ENCODE measurements at places on chromosomes 7 and 10. TPM values are rescaled to one million over a fixed set of nuclear protein-coding genes. Genes with fewer than 3 reads are reported as not detected.

DNA sequence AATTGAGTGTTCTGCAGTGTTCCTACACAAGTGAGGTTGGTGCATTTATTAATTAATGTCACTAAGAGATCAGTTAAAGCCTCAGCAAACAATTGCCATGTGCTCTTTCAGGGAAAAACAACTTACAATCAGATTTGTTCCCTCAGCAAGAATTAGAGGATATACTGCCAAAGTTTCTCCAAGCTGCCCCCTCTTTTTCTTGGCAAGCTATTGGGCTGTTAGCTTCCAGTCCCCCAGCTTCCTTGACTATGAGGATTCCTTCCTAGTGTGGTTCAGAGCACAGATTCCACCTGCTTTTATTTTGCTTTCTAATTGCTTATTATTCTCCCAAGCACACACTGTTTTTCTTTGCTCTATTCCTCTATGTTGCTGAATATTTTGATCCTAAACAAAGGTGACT lies 112.7 kb downstream of the RBM20 start:
- no peak for DNase-seq

- no peak for DNase-seq
These were observed 229.3 kb upstream of the PRSS58 start for GRCh38 chr7:142487124-142487523.

DNA sequence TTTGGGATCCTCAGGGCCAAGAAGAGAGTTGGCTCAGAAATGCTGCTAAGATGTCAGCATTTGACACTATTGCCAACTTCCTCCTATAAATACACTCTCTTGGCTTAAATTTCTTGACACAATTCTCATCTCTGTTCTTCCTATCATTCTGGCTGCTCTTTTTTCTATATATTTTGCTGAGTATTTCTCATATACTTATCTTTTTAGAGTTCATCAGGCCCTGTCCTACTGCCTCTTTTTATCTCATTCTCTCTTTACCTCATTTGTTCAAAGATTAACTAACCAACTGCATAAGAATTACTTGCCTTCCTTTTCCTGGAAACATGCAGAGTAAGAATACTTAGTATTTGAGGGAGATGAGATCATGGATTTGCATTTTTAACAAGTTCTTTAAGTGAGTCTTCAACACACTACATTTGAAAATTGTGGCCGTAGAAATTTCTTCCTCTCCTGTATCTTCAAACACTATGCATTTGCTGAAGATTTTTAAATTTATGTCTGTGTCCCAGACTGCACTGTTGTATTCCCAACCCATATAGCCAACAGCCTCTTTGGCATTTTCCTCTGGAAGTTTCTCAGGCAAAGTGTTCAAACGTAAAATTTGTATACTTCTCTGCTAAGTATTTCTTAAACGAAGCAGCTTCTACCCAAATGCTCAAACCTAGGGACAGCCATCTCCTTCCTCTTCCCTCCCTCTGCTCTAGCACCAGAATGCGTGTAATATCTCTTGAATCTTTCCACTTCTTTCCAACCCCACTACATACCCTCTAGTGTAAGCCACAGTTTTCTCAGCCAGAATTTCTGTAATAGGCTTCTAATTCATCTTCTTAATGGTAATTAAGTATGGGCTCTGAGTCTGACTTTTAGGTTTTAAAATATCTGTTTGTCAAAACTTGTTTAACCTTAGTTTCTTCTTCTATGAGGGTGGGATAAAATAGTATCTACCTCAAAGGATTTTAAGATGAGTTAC lies 35.5 kb downstream of the ARL4A start:
- DNase-seq = no peak

GRCh38 chr7:102994567-102994966 lies 80.0 kb downstream of the FBXL13 start:
- DNase-seq = no peak

Gene CHST12
- 3.2 TPM for total RNA-seq

- no peak for DNase-seq
These were observed 2.5 kb upstream of the P4HA1 start for GRCh38 chr10:73099141-73099540.

- DNase-seq = no peak
These were observed 17.1 kb downstream of the ZNF485 start for GRCh38 chr10:43623351-43623750.

DNA sequence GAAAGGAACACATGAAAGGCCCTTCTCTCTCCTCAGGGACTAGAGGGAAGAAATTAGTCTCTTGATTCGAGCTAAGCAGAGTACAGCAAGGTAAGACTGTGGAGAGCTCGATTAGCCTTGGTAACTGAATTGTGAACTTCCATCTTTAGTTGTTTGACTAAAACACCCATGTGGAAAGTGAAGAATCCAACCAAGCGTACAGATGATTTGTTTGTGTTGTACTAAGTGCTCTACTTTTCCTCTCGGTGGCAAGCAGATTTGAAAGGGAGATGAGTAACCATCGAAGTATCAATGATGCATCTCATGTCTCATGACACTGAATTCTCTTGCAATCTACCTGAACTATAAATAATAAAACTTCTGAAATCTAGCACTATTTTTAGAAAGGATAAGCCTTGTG lies 80.7 kb downstream of the FZD1 start:
- no peak for DNase-seq

Gene SERPINE1
- 429 TPM for total RNA-seq

GRCh38 chr10:113309791-113310190 lies 243.1 kb upstream of the HABP2 start:
- no peak for DNase-seq

Gene UTF1
- not detected for total RNA-seq

GRCh38 chr7:79495544-79496272 lies 42.2 kb upstream of the MAGI2 start:
- peak; percentile 73 for DNase-seq

GRCh38 chr7:112444505-112444904 lies 5.8 kb upstream of the IFRD1 start:
- DNase-seq = no peak
